Activated CD4-positive, CD25-positive, alpha-beta regulatory T cell (primary cell): ENCODE measurements at places on chromosomes 6 and 20.

DNA sequence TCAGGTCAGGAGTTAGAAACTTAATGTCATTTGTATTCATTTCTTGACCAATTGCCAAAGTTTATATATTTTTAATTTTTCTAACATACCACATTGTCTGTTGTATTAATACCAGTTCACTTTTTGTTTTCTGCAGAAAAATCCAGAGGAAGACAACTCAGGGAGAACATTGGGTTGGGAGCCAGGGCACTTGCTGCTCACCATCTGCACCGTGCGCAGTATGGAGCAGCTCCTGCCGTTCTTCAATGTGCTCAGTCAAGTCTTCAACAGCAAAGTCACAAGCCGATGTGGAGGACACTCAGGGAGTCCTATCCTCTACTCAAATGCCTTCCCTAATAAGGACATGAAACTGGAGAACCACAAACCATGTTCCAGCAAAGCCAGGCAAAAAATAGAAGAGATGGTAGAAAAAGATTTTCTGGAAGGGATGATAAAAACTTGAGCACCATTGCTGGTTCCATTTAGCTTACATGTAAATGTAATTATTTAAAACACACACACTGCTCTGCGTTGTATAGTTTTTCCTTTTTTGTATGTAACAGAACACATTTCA, 25.3 kb downstream of the PGM3 start:
- no peak for DNase-seq

DNA sequence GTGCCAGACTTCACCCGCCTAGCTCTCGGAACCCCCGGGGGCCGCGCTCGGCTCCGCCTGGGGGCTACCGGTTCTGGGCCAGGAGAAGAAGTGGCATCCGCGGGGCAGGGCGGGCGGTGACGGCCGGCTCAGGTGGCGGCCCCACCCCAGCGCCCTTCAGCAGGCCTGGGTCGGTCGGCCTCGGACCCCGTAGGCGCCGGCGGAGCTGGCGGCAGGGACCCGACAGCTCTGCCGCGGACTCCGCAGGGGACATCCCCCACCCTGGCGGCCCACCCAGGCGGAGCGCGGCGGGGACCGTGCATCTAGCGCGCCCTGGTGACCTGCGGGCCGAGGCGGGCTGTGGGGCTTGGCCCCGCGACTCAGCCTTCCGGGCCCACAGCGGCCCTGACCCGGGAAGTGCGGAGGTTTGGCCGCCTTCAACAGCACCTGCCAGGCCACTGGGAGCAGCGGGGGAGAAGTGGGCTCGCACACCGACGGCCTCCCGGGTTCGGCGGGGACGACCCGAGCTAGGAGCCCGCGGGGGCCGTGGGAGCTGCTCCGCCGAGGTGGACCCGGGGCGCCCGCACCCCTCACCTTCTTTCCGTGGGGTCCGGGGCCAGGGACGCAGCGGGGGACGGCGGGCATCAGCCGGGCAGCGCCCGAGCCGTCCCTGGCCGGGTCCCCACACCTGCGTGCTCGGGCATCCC, 87.1 kb downstream of the TMEM242 start:
- DNase-seq: no peak

- DNase-seq: no peak
Measured at GRCh38 chr6:123638865-123639264, 2.1 kb upstream of the TRDN start.

- no peak for DNase-seq
Measured at GRCh38 chr6:156701966-156702365, 75.2 kb upstream of the ARID1B start.

- no peak for DNase-seq
Measured at GRCh38 chr20:2163312-2163711, 61.7 kb downstream of the STK35 start.

- DNase-seq: no peak
Measured at GRCh38 chr20:63469019-63469712, 3.3 kb downstream of the KCNQ2 start.

DNA sequence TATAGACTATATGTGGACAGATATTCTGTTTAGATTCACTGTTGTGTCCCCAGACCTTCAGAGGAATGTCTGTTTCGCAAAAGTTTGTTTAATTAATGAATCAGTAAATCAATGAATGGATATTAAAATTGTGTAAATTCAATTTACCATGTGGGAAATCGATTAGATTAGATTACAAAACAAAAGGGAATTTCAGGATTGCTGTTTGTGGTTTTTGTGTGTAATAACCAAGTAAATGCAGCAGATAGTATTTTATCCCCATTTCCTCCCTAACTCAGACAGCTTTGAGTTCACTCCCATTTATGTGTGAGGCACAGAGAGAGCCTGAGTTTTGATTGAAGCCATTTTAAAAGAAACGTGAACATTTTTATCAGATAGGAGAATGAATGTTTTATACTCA, 214.8 kb downstream of the ADGB start:
- DNase-seq: no peak

DNA sequence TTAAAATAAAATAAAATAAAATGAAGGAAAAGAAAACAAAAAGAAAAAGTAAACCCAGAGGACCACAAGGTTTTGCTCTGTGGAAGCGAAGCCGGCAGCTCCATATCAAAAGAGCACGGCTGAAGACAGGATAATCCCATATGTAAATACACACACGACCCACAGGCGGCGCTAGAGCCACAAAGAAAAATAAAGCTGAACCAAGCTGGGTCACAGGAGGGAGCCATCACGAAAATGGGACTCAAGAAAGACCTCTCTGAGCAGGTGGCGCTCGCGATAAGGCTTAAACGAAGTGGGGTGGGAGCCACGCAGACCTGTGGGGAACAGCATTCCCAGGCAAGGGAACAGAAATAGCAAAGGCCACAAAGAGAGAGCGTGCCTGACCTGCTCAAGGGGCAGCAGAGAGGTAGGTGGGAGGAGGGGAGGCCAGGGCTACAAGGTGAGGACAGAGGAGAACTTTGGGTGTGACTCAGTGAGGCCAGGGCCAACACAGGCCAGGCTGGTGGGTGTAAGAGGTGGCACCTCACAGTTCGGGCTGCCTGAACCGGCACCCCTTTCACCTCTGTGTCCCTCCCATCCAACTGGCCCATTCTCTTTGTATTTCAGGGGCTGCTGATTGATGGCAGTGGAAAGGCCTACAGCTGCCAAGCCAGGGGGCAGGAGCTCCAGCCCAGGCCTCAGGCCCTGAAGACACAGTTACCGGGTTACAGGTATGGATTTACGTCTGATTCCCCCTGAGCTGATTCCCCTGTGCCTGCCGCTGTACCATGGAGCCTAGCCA, 26.0 kb downstream of the PTGIS start:
- peak; percentile 41 for DNase-seq

DNA sequence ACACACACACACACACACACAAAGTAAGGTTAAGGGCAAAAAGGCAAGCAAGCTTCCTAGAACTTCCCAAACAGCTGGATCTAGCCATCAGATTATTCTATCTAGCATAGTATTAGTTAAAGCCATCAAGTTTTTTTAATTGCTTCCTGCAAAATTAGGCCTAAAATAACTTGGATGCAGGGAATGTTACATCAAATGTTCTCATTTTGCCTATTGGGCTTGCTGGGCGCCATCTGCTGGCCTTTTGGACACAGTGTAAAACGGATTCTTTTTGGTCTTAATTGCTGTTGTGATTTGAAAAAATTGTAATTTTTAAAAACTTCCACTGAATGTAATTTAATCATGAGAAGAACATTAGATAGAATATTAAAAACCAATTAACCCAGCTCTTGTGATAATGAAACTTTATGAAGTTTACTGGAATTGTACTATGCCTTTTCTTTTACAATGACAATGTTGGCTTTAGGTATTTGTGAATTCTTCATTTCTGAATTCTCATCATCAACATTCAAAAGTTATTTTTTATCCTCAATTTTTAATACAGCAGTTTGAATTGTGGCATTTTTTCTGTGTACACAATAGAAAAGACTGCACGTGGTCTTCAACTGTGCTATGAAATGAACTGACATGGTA, 6.8 kb downstream of the MKKS start:
- no peak for DNase-seq

GRCh38 chr6:127547215-127547614, 28.1 kb upstream of the MTCL3 start:
- no peak for DNase-seq

GRCh38 chr20:11267131-11267761, 593.4 kb upstream of the JAG1 start:
- no peak for DNase-seq

- DNase-seq: no peak
Measured at GRCh38 chr6:36822506-36823269, 16.6 kb downstream of the CPNE5 start.

GRCh38 chr6:166488076-166488685, 98.3 kb downstream of the RAMACL start:
- peak; percentile 74 for DNase-seq

DNA sequence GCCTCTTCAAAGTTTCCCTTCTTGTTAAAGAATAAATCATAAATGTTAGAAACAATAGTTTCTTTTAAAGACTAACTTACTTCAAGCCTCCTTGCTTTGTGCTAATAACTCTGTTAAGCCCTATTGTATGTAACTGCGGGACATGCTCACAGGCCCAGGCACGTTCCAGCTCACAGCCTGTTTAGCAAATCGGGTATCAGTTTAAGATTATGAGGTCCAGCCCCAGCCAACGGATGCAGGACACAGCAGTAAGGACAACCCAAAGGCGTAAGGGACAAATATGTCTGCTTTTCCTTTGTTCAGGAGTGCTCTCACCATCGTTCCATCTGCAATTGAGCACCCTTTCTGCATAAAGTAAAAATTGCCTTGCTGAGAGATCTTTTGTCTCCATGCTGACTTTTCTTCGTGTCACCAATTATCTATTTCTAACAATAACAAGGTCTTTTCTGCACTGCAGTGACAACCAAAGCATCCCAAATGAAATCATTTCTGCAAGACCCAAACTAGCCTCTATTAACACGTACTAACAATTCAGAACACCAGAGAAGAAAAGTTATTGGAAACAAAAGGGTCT, 1.4 kb downstream of the C6orf52 start:
- DNase-seq: no peak

DNA sequence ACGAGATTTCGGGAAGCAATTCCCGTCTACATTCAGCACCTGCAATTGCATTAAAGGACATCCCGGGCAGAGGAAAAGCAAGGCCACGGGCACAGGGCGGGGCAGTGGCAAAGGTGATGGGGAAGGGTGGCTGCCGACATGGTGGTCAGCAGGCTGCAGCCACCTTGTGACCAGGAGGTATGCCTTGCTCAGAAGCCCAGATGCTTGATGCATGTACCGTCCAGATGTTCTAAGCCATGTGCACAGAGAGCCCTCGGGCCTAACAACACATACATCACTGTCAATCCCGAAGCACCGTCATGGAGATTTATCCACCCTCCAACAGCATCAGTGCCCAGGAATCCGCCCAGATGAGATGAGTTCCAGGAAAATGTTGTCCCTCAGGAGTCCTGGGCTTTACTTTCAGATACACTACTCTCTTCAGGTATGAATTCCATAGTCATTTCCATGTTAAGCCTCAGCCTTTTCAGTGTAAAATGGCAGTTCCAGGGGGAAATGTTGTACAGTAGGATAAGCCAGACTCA, 77.8 kb upstream of the FRMD1 start:
- no peak for DNase-seq

DNA sequence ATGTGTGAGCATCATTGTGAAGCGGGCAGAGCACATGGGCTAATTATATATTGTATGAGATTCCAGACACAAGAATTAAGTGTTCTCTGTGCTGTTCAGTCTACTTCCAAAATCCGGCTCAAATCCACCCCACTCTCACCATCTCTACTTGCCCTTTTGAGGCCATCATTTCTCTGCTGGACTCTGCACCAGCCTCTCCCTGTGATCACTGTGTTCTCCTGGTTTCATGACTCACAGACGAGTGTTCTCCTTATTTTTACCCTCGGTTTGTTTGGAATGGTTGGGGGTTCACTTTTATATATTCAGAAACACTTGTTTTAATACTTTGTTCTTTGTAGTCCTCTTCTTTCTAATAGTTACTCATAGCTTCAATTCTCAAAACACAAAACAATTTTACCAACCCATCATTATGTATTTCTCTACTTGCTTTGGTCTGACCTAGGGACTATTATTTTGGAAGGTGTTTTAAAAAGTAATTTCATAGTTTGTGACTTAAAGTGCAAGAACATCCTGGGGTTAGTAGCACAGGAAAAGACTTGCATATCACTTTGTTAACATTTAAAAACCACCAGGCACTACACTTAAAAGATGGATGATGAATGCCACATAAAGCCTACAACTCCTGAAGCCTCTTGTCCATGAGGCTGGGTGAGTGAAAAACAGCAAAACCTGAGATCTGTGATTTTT, 82.7 kb downstream of the UST start:
- no peak for DNase-seq

GRCh38 chr6:53888931-53889330, 94.1 kb downstream of the LRRC1 start:
- no peak for DNase-seq

DNA sequence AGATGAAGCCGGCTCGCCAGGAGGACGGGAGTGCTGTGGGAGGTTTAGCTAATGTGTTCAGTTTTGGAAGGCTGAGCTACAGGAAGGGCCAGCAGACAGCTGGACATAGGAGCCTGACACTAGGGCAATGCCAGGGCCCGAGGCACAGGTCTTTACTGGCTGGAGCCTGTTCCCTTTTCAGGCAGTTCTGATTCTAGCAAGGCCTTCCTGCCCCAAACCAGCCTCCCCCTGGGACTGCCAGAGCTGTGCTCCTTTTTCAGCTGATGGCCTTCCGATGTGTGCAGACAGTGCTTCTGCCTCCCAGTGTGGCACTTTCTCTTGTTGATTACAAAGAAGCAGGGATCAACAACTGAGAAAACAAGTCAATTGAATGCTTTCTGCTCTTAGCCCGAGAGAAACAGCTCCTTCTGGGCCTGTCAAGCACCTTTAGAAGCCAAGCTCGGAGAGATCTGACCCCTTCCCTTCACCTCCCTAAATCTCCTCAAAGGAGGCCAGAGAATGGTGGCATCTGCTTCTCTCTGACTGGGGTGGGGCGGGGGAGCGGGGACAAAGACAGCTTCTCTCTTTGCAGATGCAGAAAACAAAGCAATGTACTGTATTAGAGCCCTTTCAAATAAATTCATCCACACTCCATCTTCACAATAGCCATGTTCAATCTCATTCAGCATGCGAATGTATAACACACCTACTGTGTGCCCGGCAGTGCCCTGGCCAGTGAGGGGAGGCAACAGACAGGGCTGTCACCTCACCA, 63.2 kb downstream of the RAB44 start:
- no peak for DNase-seq

GRCh38 chr20:52677216-52677615, 294.9 kb upstream of the TSHZ2 start:
- DNase-seq: no peak
